ENCODE measurements at places on chromosomes 4 and X.

DNA sequence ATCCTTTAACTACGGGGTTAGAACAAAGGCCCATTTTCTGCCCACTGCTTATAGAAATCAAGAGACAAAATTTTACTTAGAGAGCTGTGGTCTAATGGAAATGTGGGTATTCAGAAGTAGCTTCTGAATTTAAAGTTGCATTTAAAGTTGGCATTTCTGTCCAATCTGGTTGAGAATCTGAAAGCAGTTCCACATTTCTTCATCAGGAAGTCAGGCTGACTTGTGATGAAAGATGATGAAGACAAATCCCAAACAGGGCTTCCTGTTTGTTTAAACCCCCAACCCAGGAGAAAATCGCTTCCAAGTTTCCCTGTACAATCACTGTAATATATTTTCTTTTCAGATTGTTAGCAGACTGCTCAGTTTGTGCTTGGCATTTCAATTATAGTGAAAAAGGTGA is 345.3 kb downstream of the SPRY1 start:
- DNase-seq, result no peak

- no peak for DNase-seq
Measured at GRCh38 chr4:33931026-33931425, 2313.3 kb downstream of the ARAP2 start.

GRCh38 chr4:11424000-11424399 is 4.7 kb downstream of the HS3ST1 start:
- no peak for DNase-seq

DNA sequence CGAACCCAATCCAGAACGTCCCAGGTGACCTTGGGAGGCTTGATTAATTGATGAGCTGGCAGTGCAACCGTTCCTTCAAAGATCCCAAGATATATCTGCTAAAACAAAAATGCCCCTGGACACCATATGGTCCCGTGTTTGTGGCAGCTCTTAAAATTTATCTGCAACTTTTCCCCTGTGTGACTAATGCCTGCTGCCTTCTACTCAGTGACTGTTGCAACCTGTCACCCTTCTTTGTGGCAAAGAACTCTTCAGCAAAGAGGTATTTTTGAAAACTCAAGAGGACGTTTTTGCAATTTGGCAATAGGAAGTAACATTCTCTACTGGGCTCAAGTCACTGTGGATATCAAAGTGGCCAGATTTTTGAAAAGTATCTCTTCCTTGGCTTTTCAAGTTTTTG is 75.8 kb upstream of the SOD3 start:
- no peak for DNase-seq

GRCh38 chrX:23504895-23505294 is 162.4 kb upstream of the PRDX4 start:
- DNase-seq, result no peak

DNA sequence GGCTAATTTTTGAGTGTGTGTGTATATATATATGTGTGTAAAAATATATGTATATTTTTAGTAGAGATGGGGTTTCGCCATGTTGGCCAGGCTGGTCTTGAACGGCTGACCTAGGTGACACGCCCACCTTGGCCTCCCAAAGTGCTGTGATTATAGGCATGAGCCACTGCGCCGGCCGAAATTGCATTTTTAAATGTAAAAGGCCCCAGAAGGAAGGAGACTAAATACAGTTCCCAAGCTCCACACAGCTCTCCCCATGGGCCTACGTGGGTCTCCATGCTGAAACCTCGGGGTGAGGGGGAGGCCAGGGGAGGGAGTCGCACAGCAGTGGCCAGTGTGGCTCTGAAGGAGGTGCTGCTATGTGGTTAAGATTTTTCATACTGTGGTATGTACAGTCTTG is 12.8 kb upstream of the CDKN2AIP start:
- no peak for DNase-seq

DNA sequence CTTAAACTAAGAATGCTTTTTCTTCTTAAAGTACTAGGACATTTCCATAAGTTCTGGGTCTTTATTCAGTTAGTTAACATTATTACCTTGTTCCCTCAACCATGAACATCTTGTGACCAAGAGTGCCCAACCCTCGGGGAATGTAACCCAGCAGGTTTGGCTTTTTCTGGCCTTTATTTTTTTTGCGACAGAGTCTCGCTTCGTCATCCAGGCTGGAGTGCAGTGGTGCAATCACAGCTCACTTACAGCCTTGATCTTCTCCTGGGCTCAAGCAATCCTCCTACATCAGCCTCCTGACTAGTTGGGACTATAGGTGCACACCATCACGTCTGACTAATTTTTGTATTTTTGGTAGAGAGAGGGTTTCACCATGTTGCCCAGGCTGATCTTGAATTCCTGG is 65.1 kb downstream of the USP11 start:
- DNase-seq, result no peak

DNA sequence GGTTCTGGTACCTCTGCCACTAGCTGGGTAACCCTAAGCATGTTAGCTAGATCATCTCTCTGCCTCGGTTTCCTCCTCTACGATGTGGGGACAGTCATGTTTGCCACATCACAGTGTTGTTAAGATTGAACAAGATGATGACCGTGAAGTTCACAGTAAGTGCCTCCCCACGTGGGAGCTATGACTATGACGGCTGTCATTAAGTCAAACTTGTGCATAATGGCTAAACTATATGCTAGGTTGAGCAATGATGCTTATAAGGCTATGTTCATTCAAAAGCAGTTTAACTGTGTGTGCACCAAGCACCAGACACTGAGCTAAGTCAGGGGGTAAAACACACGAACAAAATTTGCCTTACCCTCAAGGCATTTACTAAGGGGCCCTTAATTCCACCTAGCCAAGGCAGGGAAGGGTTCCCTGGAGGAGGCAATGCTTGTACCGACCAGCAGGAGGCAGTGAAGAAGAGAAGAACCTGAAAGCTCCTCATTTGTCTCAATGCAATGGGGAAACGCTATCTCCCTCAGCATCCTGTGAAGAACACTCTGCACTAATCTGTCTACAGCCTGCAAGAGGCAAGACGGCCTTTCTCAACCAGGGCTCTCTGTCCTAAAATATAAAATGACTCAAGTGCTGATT is 52.9 kb downstream of the MAP7D2 start:
- no peak for DNase-seq

- DNase-seq, result no peak
Measured at GRCh38 chr4:77022560-77023179, 53.1 kb downstream of the CCNI start.

DNA sequence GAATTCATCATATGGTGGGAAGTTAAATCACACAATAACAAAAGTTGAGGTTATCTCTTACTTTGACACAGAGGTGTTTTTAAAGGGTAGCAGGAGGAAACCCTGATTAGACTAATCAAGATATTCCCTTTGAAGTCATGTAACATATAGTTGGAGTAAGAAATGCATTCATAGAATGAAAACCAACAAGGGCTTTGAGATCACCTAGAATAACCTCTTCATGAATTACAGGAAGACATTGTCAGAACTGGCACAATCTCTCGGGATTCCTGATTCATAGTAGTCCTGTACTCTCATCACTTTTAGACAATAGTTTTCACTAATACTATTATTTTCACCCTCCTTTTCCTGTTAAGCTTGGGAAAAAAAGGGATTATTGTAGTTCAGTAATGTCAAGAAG is 170.2 kb downstream of the PPP3CA start:
- DNase-seq, result no peak

Data from activated CD4-positive, CD25-positive, alpha-beta regulatory T cell treated with anti-CD3 and anti-CD28 coated beads, Interleukin-2, amount 50 U/mL, for 16 hours (primary cell).